ENCODE measurements at places on chromosomes 7 and 10.

DNA sequence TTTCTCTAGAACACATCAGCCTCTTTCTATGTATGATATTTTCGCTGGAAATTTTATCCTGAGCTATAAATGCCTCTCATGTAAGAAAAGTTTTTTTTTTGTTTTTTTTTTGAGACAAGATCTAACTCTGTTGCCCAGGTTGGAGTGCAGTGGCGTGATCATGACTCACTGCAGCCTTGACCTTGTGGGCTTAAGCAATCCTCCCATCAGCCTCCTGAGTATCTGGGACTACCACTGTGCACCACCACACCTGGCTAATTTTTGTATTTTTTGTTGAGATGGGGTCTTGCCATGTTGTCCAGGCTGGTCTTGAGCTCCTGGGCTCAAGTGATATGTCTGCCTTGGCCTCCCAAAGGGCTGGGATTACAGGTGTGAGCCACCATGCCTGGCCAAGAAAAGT lies 80.4 kb downstream of the ADK start:
- DNase-seq, result no peak

DNA sequence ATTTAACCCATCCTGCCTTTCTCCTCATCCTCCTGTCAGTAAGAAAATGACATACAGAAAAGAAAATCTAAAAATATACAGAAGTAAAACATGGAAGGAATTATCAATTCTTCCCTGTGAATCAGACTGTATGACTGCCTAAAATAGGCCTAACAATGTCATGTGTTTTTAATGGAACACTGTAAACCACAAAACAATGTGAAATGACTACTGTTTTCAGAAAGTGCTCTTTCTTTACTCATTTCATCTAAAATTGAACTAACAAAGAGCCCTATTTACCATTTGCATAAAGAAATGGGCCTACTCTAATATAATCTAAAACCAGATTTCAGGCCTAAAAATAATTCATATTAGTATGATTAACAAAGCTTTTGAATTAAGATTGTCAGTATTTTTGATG lies 35.7 kb downstream of the SEMA3E start:
- no peak for DNase-seq

DNA sequence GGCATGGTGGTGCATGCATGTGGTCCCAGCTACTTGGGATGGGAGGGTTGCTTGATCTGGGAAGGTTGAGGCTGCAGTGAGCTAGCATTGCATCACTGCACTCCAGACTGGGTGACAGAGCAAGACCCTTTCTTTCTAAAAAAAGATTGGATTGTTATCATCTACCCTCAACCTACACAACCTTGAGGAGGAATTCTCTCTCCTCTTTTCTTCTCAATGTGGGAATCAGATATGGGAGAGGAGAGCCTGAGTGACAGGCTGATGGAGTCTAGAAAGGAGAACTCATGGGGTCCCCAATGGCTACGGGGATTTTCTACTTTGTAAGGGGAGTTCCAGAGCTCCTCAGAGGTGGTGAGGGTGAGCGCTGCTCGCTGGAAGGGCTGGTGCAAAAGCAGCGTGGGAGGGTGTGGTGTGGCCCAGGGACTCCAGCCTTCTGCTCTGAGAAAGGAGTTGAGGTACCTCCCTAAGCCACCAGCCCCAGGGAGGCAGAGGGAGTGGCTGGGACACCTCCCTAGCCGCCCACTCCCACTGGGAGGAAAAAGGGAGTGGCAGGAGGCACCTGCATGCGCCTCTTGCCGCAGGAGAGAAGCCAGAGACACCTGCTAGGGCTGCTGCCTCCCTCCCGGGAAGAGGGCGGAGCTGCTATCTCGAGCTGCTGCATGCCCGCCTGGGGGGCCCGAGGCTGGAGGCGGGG lies 48.4 kb downstream of the GATA3 start:
- no peak for DNase-seq

DNA sequence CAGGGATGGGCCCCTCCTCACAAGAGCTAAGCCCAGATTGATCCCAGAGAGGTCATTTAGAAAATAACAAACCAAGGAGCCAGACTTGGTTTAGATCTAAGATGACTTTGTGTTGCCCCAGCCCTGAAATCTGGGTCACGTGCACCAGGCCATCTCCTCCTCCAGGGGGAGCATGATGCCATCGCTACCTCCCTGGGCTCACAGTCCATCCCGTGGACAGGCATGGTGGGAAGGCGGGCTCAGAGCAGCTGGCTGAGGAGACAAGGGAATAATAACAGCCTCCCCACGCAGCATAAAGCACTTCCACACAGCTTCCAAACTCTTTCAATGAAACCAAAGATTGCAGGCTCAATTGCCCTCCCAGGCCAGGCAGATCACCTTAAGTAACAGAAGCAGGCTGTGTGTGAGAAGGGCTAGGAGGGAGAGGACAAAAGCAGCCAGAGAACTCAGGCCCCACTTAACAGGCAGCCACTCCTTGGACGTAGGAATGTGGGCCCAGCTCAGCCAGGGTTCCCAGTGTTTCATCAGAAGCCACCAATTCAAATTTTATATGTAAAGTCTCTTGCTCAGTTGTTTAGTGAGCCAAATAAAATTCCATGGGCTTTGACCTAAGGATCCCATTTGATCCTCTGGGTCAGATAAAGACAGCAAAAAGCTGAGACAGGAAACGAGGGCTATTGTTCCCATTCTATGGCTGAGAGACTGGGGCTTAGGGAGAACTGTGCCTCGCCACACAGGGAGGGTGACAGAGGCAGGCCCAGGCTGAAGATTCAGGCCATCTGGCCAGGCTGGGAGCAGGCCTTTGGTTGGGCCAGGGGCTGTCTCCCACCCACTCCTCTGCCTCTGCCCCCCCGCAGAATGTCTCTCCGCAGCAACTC lies 100.2 kb downstream of the COL13A1 start:
- DNase-seq, result no peak

DNA sequence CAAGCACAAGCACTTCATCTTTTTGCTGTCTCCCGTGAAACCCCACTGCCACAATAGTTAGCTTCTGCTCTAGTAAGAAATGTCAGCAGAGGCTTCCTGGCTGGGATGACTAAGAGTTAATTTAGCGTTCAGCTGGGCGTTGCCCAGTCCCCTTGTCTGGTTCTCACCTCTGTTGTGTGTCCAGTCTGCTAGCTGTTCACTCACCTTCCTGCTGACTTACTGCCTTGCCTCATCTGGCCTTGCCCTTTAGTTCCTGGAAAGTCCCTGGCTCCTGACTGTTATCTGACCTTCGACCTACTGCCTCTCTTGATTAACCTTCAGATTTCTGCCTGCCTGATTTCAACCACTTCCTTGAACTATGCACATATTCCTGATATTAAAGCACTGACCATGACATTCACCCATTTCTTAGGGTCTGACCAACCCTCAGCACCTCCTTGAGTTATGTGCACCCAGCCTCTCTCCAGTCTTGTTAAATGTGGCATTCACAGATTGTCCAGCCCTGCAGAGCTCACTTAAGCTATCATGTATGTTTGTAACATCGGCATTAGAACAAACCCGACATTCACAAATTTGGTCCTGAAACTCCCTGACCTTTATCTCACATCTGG lies 30.3 kb downstream of the C7orf33 start:
- no peak for DNase-seq

- no peak for DNase-seq
Measured at GRCh38 chr7:144671429-144671828, 164.4 kb downstream of the TPK1 start.

DNA sequence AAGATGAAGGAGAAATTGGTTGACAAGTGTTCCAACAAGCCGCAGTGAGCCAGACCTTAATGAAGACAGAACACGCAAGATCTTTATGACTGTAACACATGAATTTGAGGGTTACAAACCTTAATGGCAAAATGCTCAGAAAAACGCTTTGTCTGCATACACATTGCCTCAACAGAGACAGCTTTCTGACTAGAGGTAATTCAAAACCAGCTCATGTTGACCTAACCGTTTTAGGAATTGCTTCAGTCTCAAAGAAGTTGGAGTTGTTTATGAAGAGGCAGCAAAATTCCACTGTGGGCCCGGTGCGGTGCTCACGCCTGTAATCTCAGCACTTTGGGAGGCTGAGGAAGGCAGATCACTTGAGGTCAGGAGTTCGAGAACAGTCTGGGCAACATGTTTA lies 2.2 kb upstream of the GTF2I start:
- no peak for DNase-seq

GRCh38 chr10:119505131-119505551 lies 37.4 kb downstream of the RGS10 start:
- no peak for DNase-seq

- DNase-seq, result peak; percentile 37
Measured at GRCh38 chr7:41238851-41239331, 464.0 kb downstream of the INHBA start.

DNA sequence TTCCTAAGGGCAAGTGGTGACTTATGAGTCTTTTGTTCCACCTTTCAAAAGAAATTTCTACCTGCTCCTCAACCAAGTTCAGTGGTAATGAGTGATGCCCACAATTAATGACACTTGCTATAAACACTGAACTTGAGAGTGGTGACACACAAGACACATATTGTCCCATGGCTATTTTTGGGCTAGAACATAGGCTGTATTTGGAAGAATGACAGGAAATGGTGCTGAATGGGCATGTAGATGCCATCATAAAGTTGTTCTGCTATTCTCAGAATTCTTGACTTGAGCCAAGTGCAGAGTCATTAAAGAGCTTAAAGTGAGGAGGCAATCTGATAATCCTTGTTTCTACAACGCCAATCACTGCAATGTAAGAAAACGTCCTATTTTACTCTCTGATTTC lies 313.3 kb downstream of the AGMO start:
- no peak for DNase-seq

GRCh38 chr7:118153551-118154177 lies 30.3 kb upstream of the LSM8 start:
- DNase-seq, result no peak

DNA sequence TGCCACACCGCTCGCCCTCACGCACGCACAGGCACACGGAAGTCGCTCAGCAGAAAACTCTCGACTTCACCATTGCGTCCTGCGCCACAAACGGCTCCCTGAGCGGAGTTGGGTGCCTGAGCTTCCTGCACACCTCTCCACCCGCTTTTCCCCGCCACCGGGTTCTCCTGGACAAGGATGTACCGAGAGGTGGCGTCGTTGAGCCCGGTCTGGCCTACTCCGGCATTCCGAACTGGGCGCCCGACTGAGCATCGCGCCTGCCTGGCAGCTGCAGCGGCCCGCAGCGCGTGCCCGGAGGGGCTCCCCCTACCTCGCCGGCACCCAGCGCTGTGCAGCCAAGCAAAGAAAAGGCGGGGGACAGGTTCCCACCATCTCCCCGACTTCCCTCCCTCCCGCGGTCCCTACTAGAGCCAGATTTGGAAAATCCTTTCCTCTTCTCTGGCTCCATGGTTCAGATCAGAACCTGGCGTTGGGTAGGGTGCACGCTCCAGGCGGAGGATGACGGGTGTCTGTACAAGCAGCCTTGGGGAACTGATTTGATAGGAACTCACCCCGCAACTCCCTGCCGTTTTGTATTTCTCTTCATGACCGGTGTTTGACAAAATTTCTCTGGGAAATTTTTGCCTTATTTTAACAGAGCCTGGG lies 1.7 kb downstream of the SORCS3 start:
- no peak for DNase-seq

DNA sequence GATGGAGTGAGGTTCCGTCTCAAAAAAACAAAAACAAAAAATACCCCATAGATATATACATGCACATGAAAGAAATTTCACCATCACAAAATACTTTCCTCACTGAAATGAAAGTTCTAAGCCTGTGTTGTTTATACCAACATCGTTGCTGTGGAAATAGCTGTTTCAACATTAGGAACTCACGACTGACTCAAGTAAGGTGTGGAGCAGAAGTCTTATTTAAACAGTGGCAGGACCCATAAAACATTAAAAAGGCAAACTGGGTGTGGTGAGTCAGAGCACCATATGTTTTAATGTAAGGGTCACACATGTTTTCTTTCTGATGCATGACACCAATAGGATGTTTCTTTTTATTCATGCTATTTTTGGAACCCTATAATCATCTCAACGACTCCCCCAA lies 48.3 kb downstream of the BAIAP2L1 start:
- peak; percentile 83 for DNase-seq

DNA sequence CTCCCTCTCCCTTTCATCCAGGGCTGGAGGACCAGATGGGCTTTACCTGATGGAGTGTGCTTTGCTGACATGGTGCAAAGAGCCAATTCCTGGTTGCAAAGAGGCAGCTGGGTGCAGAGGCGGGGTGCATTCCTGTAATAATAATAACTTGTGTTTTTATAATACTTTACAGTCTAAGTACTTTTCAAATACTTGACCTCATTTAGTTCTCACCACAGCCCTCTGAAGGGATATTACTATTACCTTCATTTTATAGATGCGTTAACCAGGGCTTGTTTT lies 70.4 kb downstream of the TCF7L2 start:
- DNase-seq, result no peak

DNA sequence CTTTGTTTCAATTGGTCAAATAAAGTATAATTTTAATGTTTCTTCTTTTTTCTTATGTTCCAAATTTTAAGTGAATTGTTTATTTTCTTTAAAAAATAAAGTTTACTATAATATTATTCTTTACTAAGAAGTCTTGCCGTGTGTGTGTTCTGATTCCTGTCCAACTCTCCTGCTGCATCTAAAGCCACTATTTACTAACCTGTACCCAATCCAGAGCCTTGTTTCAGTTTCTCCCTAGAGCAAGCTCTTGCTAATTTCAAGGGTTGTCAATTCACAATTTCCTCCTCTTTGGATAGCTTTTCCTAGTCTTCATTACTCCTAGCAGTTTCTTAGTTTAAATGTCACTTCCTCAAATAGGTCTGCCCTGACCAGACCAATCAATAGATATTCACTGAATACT lies 314.9 kb upstream of the SEMA3A start:
- DNase-seq, result no peak

DNA sequence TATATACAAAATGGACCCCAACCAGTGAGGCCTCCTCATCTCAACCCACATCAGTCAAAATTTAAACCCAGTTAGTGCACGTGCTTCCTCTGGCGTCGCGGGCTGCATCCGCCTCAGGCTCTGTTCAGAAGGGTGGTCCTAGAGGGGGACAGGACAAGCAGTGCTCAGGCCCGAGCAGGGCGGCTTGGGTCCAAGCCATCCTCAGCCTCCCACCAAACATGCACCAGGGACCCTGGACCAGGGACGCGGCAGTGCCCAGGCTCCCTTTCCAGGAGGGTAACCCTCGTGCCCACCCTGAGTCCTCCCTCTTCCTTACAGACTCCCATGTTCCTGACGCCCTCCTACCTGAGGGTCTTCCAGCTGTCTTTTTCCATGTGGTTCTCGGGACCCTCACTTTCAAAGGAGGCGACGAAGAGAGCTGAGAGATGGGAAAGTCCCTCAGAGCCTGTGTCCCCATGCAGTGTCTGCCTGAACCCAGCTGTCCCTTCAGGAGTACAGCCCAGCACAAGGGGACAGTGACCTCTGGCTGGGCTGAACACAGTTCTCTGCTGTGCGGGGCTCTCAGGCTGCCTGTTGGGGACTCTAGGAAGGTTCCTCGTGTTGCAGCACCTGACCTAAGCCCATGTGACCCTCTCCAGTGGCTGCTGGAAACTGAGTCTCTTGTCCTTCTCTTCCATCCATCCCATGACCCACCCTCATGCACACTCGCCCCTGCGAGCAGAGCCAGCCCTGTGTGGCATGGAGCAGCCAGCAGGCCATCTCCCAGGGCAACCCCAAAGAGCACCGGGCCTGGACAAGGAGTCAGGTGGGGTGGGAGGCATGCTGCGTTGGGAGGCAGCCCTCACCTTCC lies 58.1 kb downstream of the CSGALNACT2 start:
- no peak for DNase-seq

GRCh38 chr10:133365461-133366129 lies 7.6 kb downstream of the ECHS1 start:
- DNase-seq, result no peak
